Hematopoietic multipotent progenitor cell treated with erythropoietin and hydrocortisone succinate and interleukin-3 and kit ligand, for 6 days (in vitro differentiated cells): ENCODE measurements at places on chromosomes 12 and 14.
A peak's percentile ranks its signal among the peaks of the same experiment; 100 is the strongest.

DNA sequence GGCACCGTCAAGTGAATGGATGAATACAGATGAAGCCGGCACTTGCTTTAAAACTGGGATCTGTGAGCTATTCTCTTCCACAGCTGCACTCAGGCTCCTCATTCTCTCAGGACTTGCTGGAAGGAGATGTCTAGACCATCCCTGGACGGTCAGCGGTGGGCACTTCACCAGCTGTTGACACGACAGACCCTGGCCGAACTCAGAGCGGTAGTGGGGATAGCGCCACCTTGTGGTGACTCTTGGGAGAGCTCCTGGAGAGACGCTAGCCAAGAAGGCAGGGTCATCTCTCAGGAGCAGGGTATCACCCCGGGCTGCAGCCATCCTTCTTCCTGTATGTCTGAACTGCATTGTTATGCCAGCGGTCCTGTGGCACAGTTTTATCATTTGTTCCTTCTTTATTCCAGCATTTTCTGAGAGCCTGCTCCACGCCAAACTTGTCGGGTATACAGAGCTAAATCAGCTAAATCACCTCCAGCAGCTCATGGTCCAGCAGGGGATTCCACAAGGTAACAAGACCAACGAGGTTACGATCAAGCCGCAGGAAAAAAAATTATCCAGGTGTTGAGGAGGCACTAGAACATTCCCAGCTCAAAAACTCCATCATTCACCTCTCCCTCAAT, 10.0 kb downstream of the WNT1 start:
- DNase-seq: peak; percentile 77

GRCh38 chr12:3362737-3363136, 128.3 kb upstream of the PRMT8 start:
- DNase-seq: no peak

DNA sequence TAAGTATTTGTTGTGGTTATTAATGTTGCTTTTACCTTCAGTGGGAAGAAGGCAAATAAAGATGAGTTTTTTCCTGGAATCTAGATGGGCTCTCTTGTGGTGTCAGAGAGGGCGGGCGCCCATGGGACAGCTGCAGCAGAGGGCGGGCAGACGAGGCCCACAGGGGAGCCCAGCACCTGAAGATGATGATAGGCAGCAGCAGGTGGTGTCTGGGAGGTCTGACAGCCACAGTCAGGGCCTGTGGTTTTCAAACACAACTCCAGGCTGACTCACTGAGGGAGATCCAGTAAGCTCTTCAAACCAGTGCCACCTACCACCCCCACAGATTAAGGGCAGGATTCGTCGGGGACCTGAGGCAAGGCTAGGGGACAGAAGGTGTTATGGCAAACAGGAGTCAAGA, 42.8 kb downstream of the NKX2-1 start:
- no peak for DNase-seq

- DNase-seq: no peak
Measured at GRCh38 chr14:53470351-53471043, 317.4 kb upstream of the DDHD1 start.

- no peak for DNase-seq
Measured at GRCh38 chr14:56585461-56586084, 6.0 kb downstream of the TMEM260 start.

DNA sequence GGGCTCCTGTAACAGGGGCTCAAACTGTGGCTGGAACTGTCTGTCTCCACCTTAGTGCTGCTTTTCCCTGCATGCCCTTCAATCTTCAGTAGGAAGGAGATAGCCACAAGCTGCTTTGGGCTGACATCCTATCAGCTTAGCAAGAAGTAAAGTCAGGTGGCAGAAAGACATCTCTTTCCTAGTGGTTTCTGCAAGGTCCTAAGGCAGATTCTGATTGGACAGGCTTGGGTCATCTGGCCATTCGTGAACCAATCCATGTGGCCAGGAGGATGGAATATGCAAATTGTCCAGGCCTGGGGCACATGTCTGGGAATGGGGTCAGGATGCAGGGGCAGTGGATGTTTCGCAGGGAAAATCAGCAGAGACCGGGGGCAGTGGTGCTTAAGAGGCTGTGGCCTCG, 5.2 kb downstream of the RITA1 start:
- DNase-seq: peak; percentile 93

GRCh38 chr14:96802963-96803362, 5.8 kb downstream of the VRK1 start:
- peak; percentile 68 for DNase-seq

- no peak for DNase-seq
Measured at GRCh38 chr14:59483363-59483762, 845 bp downstream of the L3HYPDH start.

DNA sequence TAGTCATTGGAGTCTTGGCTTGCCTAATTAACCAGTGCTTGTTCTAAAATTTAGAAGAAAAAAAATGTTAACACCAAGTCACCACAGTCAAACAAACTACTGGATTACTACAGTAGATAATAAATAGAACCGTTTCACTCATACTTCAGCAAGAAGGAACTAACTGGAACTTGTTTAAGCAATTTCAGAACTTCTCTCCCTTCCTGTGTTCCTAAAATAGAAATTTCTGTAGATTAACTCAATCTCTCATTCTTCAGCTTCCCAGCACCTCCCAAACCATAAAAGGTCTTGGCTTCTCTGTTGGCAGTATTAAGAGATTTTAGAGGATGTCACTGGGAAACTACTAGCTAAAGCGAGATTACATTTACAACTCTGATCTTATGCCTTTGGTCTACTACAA, 18.6 kb downstream of the GNS start:
- no peak for DNase-seq

DNA sequence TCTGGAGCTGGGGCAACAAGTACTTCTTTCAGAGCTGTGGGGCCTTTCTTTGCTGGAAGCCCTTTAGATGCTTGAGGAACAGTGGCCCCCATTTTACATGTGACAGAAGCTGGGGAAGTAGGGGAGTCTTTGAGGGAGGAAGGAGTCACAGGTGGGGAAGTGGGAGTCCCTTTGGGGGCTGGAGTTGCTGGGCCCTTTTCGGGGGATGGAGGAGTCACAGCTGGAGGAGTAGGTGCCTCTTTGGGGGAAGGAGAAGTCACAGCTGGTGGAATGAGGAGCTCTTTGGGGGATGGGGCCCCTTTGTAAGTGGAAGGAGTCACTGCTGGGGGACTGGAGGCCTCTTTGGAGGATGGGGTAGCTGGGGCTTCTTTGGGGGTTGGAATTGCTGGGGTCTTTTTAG, 8.6 kb downstream of the NACA start:
- no peak for DNase-seq

- DNase-seq: peak; percentile 20
Measured at GRCh38 chr12:99985129-99985570, 414 bp upstream of the ANKS1B start.

DNA sequence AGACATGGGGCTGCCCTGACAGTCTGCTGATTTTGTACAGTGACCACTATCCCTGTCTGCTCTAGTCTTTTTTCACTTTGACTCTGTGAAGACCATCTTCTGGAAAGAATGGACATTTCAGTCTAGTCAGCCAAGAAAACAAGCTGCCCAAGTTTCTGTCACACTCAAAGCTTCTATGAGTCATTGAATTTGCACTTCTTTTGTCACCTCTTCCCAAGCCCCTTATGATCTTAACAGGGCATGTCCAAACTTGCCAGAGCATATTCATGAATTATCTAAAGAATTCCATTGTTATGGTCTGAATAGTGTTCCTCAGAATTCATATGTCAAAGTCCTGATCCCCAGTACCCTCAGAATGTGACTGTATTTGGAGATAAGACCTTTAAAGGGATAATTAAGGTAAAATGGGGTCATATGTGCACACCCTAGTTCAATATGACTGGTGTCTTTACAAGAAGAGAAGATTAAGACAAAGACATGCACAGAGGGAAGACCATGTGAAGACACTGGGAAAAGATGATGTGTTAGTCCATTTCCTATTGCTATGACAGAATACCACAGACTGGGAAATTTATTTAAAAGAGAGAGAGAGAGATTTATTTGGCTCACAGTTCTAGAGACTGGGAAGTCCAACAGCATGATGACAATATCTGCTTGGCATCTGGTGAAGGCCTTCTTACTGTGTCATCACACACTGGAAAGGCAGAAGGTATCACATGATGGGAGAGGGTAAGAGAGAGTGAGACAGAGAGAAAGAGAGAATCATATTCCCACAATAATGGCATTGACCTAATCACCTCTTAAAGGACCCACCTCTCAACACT, 242.6 kb downstream of the BTG1 start:
- DNase-seq: no peak

DNA sequence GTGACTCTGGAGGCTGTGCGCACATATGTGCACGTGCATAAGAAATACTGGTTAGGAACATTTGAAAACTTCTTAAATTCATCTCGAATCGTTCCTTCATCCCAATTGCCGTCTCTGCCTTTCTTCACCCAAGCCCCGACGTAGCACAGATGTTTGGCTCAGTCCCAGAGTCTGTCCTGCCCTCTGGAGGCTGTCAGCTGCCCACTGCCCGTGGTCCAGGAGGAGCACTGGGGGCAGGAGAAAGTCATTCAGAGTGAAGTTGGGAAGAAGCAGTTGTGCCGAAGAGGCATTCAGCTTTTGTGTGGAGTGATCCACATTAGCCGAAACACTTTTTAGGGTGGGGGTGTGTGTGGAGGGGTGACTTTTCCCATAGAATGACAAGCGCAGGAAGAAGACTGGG, 124.9 kb downstream of the TSPAN9 start:
- DNase-seq: no peak

- no peak for DNase-seq
Measured at GRCh38 chr12:50239355-50239891, 43.9 kb downstream of the LIMA1 start.

DNA sequence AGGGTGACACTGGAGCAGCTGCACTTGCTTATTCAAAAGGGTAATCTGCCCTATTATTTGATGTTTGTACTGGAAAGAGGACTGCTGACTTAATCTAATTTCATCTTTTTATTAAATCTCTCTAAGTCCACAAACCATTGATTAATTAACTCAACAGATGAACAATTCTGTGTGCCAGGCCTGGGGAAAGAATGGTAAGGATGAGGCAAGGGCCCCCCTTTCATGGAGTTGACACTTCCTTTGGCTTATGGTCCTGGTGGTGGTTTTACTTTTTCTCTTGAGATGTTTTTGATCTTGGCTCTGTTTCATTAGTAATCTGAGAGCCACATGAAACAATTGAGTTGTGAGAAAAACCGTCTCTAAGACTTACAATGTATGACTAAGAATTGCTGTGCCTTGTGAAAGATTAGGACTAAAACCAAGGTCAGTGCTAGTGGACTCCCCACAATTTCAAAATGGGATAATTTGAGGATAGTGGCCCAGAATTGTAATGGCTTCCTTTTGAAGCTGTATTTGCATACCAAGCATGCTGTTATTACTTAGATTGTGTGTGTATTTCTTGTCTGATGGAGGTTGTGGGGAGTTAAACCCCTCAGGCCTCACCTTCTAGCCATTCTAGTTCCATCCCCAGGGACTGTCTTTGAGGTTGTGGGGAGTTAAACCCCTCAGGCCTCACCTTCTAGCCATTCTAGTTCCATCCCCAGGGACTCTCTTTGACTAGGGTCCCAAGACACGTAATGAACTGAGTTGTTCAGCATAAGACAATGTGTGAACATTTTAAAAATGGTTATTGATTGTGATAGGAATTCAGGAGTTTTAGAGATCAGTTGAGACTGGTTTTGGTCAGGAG, 52.5 kb upstream of the EVL start:
- DNase-seq: no peak

GRCh38 chr12:51216642-51217041, 1.2 kb downstream of the POU6F1 start:
- no peak for DNase-seq

DNA sequence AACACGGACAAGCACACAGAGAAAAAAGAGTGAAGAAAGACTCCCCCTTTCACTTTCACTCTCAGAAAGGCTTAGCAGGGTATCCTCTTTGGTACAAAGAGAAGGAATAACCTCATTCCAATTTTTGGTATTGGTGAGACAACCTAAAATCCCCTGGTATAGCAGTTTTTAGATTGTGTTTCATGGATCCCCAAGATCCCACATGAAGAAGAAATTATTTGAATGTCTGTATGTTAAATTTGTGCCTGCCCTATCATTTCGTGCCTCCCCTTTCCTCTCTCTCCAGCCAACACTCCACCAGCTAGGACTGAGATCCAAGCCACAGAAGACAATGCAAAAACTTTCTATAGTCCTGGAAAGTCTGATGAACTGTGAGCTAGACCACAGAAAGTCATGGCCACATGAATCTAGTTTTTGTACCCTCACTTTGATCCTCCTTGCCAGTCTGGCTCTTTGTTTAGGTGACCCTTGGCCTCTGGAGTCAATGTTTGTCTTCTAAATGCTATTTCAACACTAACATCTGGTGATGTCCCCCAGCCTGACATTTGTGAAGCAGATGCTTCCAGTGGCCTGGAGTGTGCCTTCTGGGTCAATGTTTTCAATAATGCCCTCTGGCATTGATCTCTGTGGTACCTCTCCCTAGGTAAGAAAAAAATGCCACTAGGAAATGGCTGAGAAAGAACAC, 181.9 kb upstream of the BMP4 start:
- no peak for DNase-seq

GRCh38 chr14:52740751-52741150, 10.8 kb downstream of the STYX start:
- DNase-seq: no peak

DNA sequence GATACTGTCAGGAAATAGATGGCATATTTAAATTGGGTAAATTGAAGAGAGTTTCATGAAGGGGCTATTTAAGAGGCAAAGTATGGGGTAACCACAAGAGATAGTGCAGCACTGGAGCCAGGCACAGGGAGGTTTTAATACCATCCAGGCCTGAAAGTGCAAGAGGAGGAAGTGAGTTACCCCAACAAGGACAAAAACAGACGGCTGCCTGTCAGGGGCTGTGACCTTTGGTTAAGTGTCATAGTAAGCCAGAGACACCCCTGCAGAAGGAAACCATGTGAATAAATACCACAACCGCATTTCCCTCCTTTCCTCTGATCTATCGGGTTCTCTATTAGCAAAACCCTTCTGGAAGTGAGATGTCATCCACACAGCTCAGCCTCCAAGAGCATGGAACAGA, 122.0 kb upstream of the DHRS4 start:
- peak; percentile 41 for DNase-seq

GRCh38 chr12:50097952-50098351, 5.9 kb upstream of the GPD1 start:
- DNase-seq: no peak

DNA sequence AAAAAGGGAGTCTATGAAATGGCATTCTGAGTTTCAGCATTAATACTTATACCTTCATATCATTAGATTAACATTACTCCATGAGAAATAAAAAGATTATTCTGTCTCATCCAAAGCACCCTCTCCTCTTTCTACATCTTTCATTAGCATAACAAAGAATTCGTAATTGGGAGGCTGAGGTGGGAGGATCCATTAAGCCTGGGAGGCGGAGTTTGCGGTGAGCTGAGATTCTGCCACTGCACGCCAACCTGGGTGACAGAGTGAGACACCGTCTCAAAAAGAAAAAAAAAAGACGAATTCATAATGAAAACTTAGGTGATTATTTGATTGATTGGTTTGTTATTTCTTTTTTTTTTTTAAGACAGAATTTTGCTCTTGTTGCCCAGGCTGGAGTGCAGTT, 1.8 kb upstream of the CDK17 start:
- DNase-seq: no peak
